ENCODE measurements at places on chromosomes 1 and 21.
A peak's percentile ranks its signal among the peaks of the same experiment; 100 is the strongest.

GRCh38 chr21:45296638-45297037, 8.9 kb upstream of the POFUT2 start:
- no peak for DNase-seq

DNA sequence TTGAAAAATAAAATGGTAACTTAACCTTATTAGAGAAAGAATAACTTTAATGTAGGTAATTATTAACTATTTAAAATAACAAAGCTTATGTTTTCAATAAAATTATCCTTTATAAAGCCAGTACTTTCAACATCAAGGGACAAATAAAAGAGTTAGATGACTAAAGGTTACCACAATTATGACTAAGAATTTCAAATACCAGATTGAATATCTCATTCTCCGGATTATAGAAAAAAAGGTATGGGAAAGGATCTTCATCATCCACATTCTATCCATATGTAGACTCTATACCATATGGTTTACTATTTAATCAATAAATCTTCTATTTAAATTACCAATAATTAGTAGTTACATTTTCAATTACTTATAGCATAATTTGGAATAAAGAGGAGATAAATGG, 62.8 kb downstream of the TOR3A start:
- no peak for DNase-seq

- no peak for DNase-seq
These were observed 149.4 kb downstream of the TIAM1 start for GRCh38 chr21:31194510-31195293.

DNA sequence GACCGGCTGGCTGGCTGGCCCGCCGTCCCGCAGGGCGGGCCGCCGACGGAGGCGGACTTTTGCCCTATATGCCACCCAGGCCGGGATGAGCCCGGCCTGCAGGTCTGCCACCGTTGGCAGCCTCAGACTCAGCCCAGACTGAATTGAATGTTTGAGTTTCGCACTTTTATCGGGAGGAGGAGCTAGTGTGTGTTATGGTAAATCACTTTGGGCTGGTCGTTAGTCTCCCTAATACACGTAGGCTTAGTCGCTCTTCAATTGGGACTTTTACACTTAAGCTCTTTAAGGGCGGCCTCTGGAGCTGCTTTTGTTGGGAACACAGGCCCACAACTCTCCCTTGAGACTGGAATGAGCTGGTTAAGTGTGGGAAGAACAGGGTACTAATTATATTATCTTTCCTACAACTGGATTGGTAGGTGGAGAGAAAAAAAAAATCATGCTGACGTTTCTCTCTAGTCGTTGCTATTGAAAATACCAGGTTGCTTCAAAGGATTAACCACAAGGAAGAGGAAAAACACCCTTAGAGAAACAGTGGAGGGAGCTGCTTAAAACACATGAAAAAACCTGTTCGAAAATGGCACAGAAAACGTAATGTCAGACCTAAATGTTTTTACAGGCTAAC, 1.4 kb upstream of the IRF2BP2 start:
- peak; percentile 67 for DNase-seq

DNA sequence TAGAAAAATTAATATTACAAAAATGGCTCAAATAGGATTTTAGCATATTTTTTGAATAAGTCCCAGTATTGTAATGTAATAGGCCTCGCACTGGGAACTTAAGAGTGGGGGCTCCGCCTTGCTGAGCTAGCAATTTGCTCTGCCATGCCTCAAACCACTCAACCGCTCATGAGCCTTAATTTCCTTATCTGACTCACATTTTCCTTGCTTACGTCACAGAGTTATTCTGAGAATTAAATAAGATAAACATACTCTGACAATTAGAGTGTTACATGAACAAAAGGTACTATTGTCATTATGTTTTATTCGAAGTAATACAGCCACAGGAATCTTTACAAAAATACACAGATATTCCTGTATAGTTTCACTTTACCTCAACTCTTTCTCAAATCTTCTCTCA, 108.1 kb downstream of the SLC44A5 start:
- DNase-seq: no peak
